ENCODE measurements at places on chromosomes 7 and 10.

DNA sequence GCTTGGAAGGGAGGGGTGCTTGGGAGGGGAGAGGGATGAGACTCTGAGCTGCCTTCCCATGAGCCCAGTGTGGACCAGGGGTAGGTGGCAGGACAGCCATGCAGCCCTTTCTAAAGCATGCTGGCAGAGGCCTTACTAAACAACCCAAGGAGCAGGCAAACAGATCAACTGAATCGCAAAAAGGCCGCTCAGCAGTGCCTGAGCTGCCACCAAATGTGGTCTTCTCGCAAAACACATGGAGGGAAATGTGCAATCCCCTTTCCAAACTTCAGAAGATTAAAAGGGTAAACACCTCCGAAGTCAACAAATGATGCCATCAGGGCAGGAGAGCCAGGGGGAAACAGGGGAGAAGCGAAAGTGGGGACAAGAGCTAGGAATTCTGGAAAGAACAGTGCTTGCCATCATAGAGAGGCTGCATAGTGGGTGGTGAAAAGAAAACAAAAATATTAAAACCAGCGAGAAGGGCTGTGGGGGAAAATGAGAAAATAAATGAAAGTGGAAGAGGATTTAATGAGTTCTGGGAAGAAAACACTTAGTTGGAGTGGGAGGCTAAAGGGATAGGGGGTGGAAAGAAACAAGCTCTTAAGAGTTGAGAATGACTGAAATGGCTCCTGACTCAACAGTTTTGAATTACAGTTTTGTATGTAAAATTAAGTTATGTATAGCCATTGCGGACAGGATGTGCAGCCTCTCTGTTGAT lies 62.2 kb upstream of the ZNF32 start:
- DNase-seq: no peak

DNA sequence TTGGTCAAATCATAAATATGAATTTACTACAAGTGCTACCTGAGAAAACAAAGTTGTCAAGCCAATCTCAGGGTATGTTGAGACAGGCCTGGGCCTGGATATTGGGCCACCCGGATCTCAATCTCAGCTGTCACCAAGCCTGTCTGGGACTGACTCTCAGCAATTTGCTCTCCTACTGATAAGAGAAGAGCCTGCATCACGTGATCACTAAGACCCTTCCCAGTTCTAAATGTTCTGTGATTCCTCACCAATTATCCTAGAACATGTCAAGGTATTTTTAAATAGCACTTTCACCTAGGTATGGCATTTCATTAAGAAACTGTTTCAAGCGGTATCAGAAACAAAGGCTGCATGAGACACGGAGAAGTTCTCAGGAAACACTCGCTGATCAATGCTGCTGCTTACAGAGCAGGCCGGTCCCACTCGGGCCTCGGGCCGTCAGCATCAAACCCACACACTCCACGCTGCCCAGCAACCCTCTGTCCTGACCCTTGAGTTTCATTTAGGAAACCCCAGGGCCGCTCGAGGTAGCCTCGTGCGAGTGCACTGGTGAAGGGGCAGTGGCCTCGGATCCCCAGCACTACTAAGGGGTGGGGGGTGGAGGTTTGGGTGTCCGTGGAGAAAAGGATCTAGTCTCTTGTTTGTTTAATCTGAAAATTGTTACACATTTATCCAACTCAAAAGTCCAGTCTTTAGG lies 4.1 kb downstream of the KLF6 start:
- DNase-seq: no peak

DNA sequence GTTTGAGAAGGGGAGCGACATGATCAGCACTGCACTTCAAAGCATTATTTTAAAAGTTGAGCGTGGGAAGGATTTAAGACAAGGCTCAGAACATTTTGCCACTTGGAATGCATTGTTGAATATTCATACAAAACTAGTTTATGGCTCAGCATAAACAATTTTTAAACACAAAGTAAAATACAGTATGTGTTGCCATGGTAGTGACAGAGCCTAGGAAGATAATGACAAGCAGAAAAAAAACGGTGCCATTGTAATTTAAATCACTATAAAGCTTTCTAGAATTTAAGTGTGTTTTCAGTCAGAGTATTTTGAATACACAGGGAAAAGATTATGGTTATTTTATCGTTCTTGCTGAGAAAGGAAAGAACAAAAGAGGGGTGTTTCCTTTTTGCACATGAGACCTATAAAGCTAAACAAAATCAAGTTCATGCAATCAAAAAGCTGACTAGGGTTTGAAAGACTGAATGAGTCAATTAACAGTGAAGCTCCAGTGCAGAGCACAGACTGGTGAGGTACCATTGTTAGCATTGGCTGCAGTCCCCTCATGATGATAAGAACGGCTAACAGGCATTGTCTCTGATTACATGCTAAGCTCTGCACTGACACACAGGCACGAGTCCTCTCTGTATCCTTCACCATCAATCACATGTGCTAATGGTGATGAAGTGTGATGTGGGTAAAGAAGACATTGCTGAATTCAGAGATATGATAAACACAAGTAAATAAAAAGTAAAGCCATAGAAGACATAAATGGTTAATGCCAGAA lies 181.9 kb upstream of the VSTM2A start:
- DNase-seq: no peak

DNA sequence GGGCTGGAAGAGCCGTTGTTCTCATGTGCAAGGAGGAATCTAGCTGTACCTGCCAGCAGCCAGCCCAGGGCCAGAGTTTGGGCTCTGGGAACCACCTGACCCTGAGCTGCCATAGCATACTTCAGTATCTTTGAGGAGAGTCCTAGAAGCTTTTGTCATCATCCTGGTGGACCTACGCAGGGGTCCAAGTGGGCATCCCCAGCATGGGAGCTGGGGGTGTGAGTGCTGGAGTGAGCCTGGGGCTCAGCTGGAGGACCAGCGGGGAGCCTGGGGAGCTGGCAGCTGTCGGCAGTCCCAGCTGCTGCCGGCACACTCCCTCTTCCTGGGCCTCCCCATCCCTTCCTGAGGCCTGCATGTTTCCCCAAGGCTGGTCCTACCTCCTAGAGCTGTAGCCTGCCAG lies 32.5 kb downstream of the C10orf105 start:
- DNase-seq: no peak

DNA sequence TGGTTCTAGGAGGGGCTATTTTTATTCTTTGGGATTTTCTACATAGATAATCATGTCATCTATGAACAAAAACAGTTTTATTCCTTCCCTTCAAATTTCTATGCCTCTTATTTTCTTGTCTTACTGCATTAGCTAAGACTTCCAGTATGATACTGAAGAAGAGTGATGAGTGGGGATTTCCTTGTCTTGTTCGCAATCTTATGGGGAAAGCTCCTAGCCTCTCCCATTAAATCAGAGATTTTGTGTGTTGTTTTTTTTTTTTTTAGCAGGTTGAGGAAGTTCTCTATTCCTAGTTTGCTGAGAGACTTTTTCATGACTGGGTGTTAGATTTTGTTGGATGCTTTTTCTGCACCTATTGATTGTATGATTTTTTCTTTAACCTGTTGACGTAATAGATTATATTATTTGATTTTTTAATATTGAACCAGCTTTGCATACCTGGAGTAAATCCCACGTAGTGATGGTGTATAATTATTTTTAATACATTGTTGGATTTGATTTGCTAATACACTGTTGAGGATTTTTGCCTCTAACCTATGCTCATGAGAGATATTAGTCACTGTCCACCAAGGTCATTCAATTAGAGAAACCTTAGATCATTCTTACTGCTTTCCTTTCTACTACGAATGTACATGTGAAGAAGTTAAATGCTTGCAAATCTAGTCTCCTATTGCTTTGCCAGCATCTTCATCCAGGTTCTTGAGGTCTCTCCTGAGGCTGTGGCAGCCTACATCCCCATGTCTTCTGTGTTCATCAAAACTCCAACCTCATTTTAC lies 6.5 kb downstream of the ATP5F1C start:
- no peak for DNase-seq

DNA sequence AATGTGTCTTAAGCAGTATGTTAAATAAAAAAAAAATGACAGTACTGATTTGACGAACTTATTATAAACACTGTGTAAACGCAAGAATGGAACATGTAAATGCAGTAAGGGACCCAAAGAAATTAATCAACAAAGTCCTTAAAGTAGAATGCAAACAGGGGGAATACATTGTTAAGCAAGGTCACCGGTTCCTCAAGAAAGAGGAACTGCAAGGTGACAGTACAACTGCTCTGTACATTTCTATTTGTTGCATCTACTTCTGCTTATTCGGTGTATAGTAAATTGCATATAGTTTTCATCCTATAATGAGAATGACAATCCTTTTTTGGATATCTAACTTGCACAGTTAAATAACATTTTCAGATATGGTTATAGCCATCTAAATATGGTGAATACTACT lies 387.0 kb upstream of the SEMA3D start:
- no peak for DNase-seq

DNA sequence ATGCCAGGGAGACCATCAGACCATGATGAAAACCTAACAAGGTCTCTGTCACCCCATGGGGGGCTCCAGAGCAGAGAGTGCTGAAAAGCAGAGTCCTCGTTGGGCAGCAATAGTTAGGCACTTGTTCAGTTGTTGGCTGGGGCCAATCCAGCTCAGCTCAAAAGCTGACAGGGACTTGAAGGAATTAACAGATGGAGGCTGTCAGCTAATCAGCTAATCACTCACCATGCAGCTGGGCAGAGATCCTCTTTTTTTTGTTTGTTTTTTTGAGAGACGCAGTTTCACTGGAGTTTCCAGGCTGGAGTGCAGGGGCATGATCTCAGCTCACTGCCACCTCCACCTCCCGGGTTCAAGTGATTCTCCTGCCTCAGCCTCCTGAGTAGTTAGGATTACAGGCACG lies 18.1 kb downstream of the CEP55 start:
- DNase-seq: no peak

GRCh38 chr10:1628757-1629156 lies 108.6 kb downstream of the ADARB2 start:
- no peak for DNase-seq

DNA sequence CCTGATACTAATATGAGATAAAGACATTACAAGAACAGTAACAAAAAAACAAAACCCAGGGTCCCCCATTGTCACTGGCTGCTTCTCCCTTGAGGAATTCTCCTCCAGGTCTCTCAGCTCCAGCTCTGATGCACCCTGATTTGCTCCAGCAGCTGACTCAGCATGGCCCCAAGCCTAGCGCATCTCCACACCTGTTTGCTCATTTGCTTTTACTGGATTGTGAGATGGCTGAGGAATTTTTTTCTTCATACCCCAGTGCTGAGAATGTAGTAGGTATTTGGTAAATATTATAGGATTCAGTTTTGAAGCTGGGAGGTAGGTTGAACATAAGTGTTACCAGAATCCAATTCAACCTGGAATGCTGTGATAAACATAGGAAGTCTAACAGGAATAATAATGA lies 171.9 kb downstream of the PKD1L1 start:
- no peak for DNase-seq

- DNase-seq: no peak
Observed at GRCh38 chr10:101236376-101237080, 7.3 kb upstream of the LBX1 start.

DNA sequence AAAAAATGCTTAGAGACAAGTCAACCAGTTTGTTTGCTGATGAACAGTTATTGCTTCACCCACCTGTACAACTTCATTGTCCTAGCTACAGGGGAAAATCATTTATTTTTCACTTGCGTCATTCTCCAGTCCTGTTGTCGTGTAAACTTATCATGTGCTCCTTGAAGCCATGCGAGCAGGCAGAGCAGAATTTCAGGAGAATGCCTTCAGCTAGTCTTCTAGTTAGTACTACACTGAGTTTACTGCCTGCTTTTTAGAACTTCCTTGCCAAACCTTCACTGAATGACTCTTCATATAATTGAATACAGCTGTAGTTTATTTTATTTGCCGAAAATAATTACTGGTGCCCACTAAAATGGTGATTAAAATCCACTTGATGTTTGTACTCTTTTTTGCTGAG lies 15.6 kb downstream of the RPA3 start:
- DNase-seq: no peak

DNA sequence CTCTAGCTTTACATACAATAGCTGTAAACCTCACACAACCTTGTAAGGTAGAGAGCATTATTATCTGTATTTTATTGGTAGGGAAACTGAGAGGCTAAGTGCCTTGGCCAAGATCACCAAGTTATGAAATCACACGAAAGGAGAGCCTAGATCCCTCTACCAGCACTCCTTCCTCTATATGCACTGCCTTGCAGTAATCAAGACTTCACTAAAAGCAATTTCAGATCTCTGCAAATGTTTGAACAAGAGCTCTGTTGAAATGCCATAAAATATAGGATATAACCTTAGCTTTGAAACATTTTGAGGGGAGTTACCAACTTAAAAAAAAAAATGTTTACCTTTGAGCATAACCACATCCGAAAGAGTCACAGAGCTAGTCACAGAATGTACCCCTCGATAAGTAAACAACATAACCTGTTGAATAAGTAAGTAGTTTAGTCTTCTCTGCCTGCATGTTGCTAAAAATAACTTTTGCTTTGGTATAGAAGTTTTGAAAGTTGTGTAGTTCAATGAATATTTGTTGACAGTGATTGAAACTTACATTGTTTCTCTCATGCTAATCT lies 709.4 kb downstream of the AUTS2 start:
- no peak for DNase-seq

- no peak for DNase-seq
Observed at GRCh38 chr10:23342213-23342884, 2.2 kb downstream of the C10orf67 start.

- no peak for DNase-seq
Observed at GRCh38 chr7:29893351-29893965, 87.2 kb downstream of the WIPF3 start.

GRCh38 chr7:455110-455928 lies 64.3 kb downstream of the PDGFA start:
- DNase-seq: no peak

GRCh38 chr10:115918812-115919211 lies 354.2 kb downstream of the GFRA1 start:
- DNase-seq: no peak

DNA sequence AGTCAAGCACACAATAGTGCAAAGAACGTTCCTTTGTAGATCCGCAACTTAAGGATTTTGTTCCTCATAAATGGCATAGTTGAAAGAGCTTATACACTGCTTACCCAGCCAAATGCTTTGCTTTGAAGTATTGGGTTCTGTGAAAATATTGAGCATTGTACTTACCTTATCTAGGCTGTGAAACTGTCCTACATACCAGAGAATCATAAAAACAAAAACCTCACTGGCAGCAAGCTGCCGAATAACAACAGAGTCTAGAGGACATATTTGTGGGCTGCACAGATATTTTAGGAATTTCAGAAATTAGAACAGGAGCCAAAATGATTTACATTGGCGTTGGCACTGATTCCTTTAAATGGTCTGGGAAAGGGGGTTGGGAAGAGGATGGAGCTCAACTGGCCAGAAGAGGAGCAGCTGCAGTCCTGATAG lies 174.8 kb downstream of the RTKN2 start:
- DNase-seq: no peak

DNA sequence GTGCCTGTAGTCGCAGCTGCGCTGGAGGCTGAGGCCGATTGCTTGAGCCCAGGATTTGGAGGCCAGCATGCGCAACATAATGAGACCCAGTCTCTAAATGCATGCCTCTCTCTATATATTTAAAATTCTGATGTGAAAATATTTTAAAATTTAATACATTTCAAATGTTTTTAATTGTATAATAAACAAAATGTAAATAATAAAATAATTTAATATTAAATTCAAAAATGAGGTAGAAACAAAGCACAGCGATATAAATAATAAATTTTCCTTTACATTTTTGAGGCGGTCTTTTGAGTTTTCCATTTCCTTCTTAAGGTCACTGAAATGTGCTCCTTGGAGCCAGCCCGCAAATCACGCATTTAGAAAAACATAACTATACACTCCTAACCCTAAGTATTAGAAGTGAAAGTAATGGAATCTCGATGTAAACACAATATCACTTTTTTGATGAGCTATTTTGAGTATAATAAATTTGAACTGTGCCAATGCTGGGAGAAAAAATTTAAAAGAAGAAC lies 523 bp upstream of the CDK1 start:
- DNase-seq: no peak
